ENCODE measurements at places on chromosomes 1 and 21. TPM values are rescaled to one million over a fixed set of nuclear protein-coding genes. Genes with fewer than 3 reads are reported as not detected.

Gene RRP15
- 10.3 TPM for total RNA-seq

Gene CDK11A
- total RNA-seq = 67.2 TPM

Gene KPRP
- not detected for total RNA-seq

Gene TRIM67
- total RNA-seq = not detected

Gene TNN
- not detected for total RNA-seq

Gene CIART
- 1.5 TPM for total RNA-seq

Gene CLDN14
- not detected for total RNA-seq

Gene TDRD10
- total RNA-seq = not detected

Gene G0S2
- 7.6 TPM for total RNA-seq

Gene TRIM45
- 0.55 TPM for total RNA-seq

Gene OR2M3
- total RNA-seq = not detected

Gene CD247
- total RNA-seq = 239 TPM

Gene LRRC38
- not detected for total RNA-seq

Gene FCRLB
- total RNA-seq = 0.35 TPM

Gene NBPF11
- total RNA-seq = 9.8 TPM

Gene TARS2
- 37.2 TPM for total RNA-seq

Gene C1orf226
- total RNA-seq = not detected

Gene TINAGL1
- not detected for total RNA-seq

Gene IQGAP3
- total RNA-seq = 18.4 TPM

Gene SPATA45
- total RNA-seq = not detected

Gene CAMSAP2
- 0.65 TPM for total RNA-seq

Gene SLAMF6
- total RNA-seq = 32.0 TPM

Gene NOTCH2NLA
- 28.8 TPM for total RNA-seq

Gene AGT
- total RNA-seq = not detected

Gene FCAMR
- total RNA-seq = not detected

Gene TRABD2B
- not detected for total RNA-seq

Gene LAMC2
- not detected for total RNA-seq

Gene CD34
- total RNA-seq = 0.05 TPM

Gene VAV3
- 2.0 TPM for total RNA-seq

Gene WNT3A
- not detected for total RNA-seq

Gene GBP6
- total RNA-seq = 0.38 TPM

Gene PLPP3
- not detected for total RNA-seq

Gene FAAH
- 4.0 TPM for total RNA-seq

Gene ERICH3
- total RNA-seq = 0.05 TPM

Gene SPATA6
- total RNA-seq = 0.55 TPM

Gene IL10
- total RNA-seq = 1.9 TPM

Gene SPRTN
- 15.6 TPM for total RNA-seq

Gene CTSS
- total RNA-seq = 127 TPM

Gene CD160
- not detected for total RNA-seq

Gene STUM
- not detected for total RNA-seq

Gene NEXN
- 1.1 TPM for total RNA-seq

Gene NBPF6
- total RNA-seq = not detected

Gene CFHR1
- not detected for total RNA-seq

Gene ESRRG
- total RNA-seq = not detected

Gene TCP10L
- 0.53 TPM for total RNA-seq

Gene TNFSF4
- 0.83 TPM for total RNA-seq

Gene TSPAN2
- 2.4 TPM for total RNA-seq

Gene FCGR3A
- total RNA-seq = 0.53 TPM

Gene RBP7
- not detected for total RNA-seq

Gene LYPD8
- not detected for total RNA-seq

Gene DTL
- 59.6 TPM for total RNA-seq

Measured in activated CD4-positive, alpha-beta memory T cell treated with anti-CD3 and anti-CD28 coated beads, Interleukin-2, amount 10 ng/mL, durations not matched to agents 7 days and 5 days (primary cell).